ENCODE measurements at places on chromosomes 6 and 20. TPM values are rescaled to one million over a fixed set of nuclear protein-coding genes. Genes with fewer than 3 reads are reported as not detected.

The RGS17 gene
- total RNA-seq: not detected

The SRSF12 gene
- not detected for total RNA-seq

The SLPI gene
- not detected for total RNA-seq

The CST3 gene
- total RNA-seq: not detected

The CCNC gene
- total RNA-seq: 104 TPM

GRCh38 chr20:48624315-48625020 is 203.3 kb downstream of the PREX1 start:
- H3K27me3 ChIP-seq: no peaks in the 10 kb centered on the region
- DNase-seq: no peak
- H3K27ac ChIP-seq: no peak overlapping the region
- no peaks in the 10 kb centered on the region for H3K36me3 ChIP-seq
- H3K4me3 ChIP-seq: no peak overlapping the region
- H3K4me1 ChIP-seq: peaks cover 5% of the 10 kb centered on the region

DNA sequence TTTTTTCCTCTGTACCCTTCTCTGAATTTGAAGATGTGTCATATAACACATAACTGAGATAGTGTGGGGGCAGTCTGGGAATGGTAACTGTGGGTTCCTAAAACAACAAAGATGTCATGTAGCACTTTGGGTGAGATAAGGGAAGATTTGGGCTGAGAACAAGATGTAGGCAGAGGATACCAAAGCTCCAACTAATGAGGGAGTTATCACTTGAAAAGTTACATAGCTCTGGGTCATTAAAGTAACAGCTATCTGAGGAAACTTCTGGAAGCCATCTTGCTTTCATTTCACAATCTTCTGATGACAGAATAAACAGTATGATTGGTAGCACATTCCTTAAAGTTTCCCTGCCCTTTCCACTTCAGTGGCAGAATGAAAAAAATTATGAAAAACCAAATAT is 255.4 kb downstream of the TBX18 start:
- H3K36me3 ChIP-seq: no peaks in the 10 kb centered on the region
- H3K27ac ChIP-seq: no peak overlapping the region
- DNase-seq: no peak
- H3K4me3 ChIP-seq: no peak overlapping the region
- H3K4me1 ChIP-seq: no peaks in the 10 kb centered on the region

GRCh38 chr20:32541323-32542258 is 43.5 kb downstream of the NOL4L start:
- peaks cover 9% of the 10 kb centered on the region for H3K4me1 ChIP-seq
- H3K36me3 ChIP-seq: no peaks in the 10 kb centered on the region
- no peak overlapping the region for H3K27ac ChIP-seq
- no peaks in the 10 kb centered on the region for H3K27me3 ChIP-seq
- H3K4me3 ChIP-seq: no peak overlapping the region

DNA sequence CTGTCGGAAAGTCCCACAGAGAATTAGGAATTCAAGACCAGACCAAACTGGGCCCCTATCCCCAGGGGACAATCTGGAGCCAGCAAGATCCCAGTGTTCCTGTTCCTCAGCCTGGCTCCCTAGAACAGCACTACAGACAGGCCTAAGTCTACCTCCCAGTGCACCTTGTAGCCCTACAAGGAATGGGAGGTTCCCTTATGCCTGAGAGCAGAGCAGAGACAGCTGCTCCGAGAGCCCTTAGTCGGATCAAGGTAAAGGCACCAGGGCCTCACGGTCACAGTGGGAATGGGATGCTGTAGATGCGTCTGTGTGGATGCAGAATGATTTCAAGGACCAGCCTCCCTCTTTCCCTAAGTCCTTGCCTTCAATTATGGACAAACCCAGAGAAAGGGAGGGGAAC is 204.5 kb upstream of the STXBP5 start:
- no peaks in the 10 kb centered on the region for H3K27me3 ChIP-seq
- no peaks in the 10 kb centered on the region for H3K36me3 ChIP-seq
- no peak for DNase-seq
- H3K27ac ChIP-seq: no peak overlapping the region

GRCh38 chr6:8237668-8238067 is 135.3 kb upstream of the EEF1E1 start:
- no peaks in the 10 kb centered on the region for H3K36me3 ChIP-seq
- no peaks in the 10 kb centered on the region for H3K4me1 ChIP-seq
- H3K27ac ChIP-seq: no peak overlapping the region

GRCh38 chr20:35171753-35172433 is at the start of gene PROCR:
Gene PROCR (plus strand): TSS chr20:35172072. CDS start chr20:35172155, 83 bp downstream.
- H3K4me1 ChIP-seq: no peaks in the 10 kb centered on the region
- no peaks in the 10 kb centered on the region for H3K27me3 ChIP-seq
- no peak within 1 kb of the TSS for H3K27ac ChIP-seq
- H3K36me3 ChIP-seq: no peaks in the 10 kb centered on the region
- DNase-seq: no peak

GRCh38 chr6:154386848-154387717 is 30.5 kb upstream of the IPCEF1 start:
- no peaks in the 10 kb centered on the region for H3K36me3 ChIP-seq
- H3K27me3 ChIP-seq: 0 out of 2 replicates have a peak, but pooled peaks cover 2% of the 10 kb centered on the region
- no peak overlapping the region for H3K27ac ChIP-seq
- H3K4me3 ChIP-seq: no peak overlapping the region
- no peaks in the 10 kb centered on the region for H3K4me1 ChIP-seq

GRCh38 chr6:15248451-15249370 is 2.8 kb downstream of the JARID2 start:
- peak; percentile 97 for DNase-seq
- no peaks in the 10 kb centered on the region for H3K36me3 ChIP-seq
- peaks cover 50% of the 10 kb centered on the region for H3K4me1 ChIP-seq
- no peak overlapping the region for H3K27ac ChIP-seq
- H3K27me3 ChIP-seq: 0 out of 2 replicates have a peak, but pooled peaks cover 7% of the 10 kb centered on the region
- H3K4me3 ChIP-seq: peak overlapping the region; percentile 72

GRCh38 chr6:360764-361373 is 30.7 kb upstream of the IRF4 start:
- no peaks in the 10 kb centered on the region for H3K36me3 ChIP-seq
- H3K27me3 ChIP-seq: no peaks in the 10 kb centered on the region
- DNase-seq: no peak
- no peak overlapping the region for H3K27ac ChIP-seq
- H3K4me3 ChIP-seq: no peak overlapping the region

DNA sequence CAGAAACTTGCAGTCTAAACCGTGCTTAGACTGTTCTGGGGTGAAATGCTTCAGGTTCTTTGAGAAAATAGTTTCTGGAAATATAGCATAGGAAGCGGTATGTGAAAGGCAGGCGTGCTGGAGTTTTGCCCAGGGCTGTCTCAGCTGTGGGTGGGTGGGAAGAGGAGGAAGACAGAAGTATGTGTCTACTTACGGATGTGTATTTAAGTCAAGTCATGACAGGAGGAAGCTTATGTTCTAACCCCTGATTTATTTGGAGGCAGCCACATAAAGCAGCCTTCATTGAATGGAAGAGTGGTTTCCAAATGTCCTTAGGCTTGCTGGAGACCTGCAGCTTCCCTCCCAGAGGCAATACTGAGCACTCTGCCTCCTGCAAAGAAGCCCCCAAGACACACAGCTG is 345.8 kb upstream of the PRND start:
- no peaks in the 10 kb centered on the region for H3K4me1 ChIP-seq
- DNase-seq: no peak
- no peaks in the 10 kb centered on the region for H3K36me3 ChIP-seq
- no peak overlapping the region for H3K4me3 ChIP-seq
- H3K27me3 ChIP-seq: no peaks in the 10 kb centered on the region

DNA sequence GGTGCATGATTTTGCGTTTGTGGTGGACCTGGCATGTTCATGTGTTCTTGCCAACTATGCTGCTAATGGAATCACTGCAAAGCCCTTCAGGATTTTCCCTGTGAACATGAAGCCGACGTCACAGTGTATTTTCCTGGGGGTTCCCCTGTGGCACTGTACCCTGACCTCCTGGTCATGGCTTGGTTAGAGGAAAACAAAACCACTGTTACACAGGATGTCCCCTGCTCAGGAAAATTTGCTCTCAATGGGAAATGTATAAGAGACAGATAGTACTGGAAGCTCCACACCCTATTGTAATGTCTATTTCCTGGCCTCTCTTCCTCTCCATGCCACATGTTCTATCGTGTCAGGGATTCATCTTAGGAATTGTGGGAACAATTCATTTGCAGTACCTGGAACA is 19.7 kb downstream of the TSHZ2 start:
- no peak for DNase-seq
- no peak overlapping the region for H3K4me3 ChIP-seq
- H3K36me3 ChIP-seq: no peaks in the 10 kb centered on the region

DNA sequence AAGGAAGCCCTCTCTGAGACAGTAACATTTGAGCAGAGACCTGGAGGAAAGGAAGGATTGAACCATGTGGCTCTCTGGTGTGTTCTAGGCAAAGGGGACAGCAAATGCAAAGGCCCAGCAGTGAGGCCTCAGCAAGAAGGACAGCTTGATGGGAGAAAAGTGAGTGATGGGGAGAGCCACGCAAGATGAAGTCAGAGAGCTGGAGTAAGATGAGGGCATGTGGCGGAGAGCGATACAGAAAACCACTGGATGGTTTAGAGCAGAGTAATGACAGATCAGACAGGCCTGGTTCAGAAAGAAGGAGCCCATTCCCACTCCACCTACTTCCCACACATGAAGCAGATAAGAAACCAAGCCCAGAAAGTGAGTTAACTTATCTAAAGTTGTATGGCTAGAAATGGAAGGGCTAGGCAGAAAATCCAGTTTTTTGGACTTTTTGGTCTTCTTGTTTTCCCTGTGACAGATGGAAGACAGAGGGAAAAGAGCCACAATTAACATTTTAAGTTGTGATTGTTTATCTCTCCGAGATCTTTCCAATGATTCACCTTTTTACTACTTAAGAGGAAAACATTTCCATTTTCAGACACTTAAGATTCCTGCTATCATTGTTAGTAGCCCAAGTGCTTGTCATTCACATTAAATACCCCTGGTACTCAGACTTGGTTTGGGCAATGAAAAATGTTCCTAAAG is 723 bp upstream of the SNPH start:
- no peaks in the 10 kb centered on the region for H3K36me3 ChIP-seq
- peaks cover 7% of the 10 kb centered on the region for H3K4me1 ChIP-seq
- H3K27ac ChIP-seq: no peak overlapping the region
- no peak for DNase-seq
- H3K27me3 ChIP-seq: no peaks in the 10 kb centered on the region

- H3K36me3 ChIP-seq: no peaks in the 10 kb centered on the region
- H3K27me3 ChIP-seq: no peaks in the 10 kb centered on the region
- DNase-seq: peak; percentile 98
- H3K4me1 ChIP-seq: peaks cover 50% of the 10 kb centered on the region
- peak overlapping the region; percentile 51 for H3K4me3 ChIP-seq
Measured at GRCh38 chr20:10060226-10060625, 25.4 kb downstream of the ANKEF1 start.

DNA sequence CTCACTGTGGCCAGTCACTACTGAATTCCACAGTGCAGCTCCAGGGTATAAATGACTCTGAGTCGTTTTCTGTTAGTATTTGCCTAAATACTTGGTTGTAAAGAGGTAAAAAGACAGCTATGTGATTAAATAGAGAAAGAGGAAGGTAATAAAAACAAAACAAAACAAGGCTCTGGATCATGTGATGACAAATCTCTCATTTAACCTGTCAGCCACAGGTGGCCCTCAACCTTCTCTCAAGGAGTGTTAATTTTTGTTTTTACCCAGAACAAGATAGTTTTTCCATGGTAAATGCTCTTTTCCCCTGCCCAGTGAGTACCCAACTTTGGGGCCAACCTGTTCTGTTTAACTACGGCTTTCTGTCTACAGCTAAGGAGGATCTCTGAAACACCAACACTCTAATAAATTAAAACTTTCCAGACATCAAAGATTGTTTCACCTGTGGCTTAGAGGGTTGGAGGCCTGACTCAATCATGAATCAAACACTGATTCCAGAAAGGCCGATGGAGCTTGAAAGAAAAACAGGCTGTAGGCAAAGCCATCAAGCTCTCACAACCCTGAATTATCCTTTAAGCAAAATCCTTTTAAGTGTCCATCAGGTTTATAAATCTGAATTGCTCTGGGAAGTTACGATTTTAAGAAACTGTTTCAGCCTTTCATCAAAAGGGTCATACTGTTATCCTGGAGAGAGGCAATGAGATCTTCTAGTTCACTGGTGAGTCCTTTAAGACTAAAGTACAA is 81.5 kb upstream of the BCLAF1 start:
- H3K27ac ChIP-seq: no peak overlapping the region
- DNase-seq: no peak
- H3K4me3 ChIP-seq: no peak overlapping the region
- no peaks in the 10 kb centered on the region for H3K4me1 ChIP-seq
- no peaks in the 10 kb centered on the region for H3K27me3 ChIP-seq
- H3K36me3 ChIP-seq: no peaks in the 10 kb centered on the region

- H3K4me1 ChIP-seq: peaks cover 32% of the 10 kb centered on the region
- peaks cover 15% of the 10 kb centered on the region for H3K36me3 ChIP-seq
- no peak overlapping the region for H3K4me3 ChIP-seq
- H3K27me3 ChIP-seq: no peaks in the 10 kb centered on the region
Measured at GRCh38 chr20:21322921-21323331, 19.8 kb downstream of the XRN2 start.

DNA sequence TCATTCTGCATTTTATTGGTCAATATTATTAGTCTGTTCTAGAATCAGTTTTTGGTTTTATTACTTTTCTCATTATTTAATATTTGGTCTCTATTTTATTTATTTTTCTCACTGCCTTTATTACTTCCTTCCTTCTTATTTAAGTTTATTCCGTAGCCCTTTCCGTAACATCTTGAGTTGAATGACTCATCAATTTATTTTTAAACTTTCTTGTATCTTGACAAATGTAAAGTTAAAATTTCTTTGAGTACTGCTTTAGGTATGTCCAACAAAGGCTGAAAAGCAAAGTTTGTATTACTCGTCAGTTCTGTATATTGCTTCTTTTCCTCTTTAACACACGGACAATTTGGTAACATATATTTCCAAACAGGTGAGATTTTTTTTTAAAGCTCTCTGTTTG is 192.0 kb downstream of the CD109 start:
- no peaks in the 10 kb centered on the region for H3K27me3 ChIP-seq
- DNase-seq: no peak
- no peak overlapping the region for H3K27ac ChIP-seq
- no peaks in the 10 kb centered on the region for H3K4me1 ChIP-seq
- H3K4me3 ChIP-seq: no peak overlapping the region
- no peaks in the 10 kb centered on the region for H3K36me3 ChIP-seq
